Sigmoid colon (tissue), 7 donors: ENCODE measurements at places on chromosomes 11 and 22. TPM values are rescaled to one million over a fixed set of nuclear protein-coding genes. Genes with fewer than 3 reads are reported as not detected.
A peak's percentile ranks its signal among the peaks of the same experiment; 100 is the strongest.

Gene SESN3
- total RNA-seq: 8.7 TPM

Gene NPAS4
- total RNA-seq: 0.95 TPM

Gene SCGB2A2
- total RNA-seq: not detected

Gene CYP2R1
- 12.3 TPM for total RNA-seq

Gene SCARF2
- 10.5 TPM for total RNA-seq

Gene APOA4
- not detected for total RNA-seq

Gene MIAT
- 1.2 TPM for total RNA-seq

Gene TRPC6
- total RNA-seq: 3.6 TPM

Gene KCNK4
- total RNA-seq: not detected

Gene APOA1
- total RNA-seq: 0.55 TPM

Gene GSTT2B
- total RNA-seq: 3.0 TPM

Gene SEC14L2
- total RNA-seq: 10.5 TPM

Gene OR5AL1
- total RNA-seq: not detected

DNA sequence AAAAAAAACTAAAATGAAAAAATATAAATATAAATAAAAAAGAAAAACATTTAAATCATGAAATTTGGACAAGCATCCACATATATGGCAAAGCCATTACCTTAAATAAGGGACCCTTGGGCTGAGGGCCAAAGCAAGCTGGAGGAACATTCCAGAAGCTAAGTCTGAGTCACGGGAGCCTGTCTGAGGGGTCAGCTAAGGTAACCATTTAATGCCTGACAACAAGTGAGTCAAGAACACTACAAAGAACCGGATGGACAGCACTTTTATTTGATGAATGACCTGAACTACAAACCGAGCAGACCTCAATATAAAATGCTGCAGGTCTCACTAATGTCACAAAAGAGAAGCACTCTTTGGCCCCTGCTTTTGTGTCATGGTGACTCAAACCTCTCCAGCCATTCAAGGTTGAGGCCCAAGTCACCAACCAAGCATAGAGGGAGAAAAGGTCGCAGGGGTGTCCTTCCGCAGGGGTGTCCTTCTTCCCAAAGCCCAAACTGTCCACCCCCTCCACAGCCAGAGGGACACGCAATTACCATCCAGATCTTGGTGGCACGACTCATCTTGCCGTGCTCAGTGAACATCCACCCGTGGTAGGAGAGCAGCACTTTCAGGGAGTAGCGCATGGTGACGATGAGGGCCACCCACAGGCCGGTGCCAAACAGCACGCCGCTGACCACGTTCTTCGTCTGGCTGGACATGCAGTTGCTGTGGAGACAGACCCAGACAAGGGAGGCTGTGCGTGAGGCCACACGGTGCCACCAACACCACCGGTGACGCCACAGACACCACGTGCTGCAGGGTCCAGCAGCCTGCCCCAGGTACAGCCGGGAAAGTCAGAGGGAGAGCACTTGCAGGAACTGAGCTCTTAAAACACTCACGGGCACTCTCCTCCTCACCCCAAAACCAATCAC lies 34.5 kb downstream of the CPT1A start:
- DNase-seq: no peak

GRCh38 chr11:85752890-85753581 lies 57.9 kb downstream of the SYTL2 start:
- DNase-seq: no peak

GRCh38 chr11:131370090-131370751 lies at the start of gene NTM:
NTM (plus strand) TSS chr11:131370615.
- peak; percentile 77 for DNase-seq

DNA sequence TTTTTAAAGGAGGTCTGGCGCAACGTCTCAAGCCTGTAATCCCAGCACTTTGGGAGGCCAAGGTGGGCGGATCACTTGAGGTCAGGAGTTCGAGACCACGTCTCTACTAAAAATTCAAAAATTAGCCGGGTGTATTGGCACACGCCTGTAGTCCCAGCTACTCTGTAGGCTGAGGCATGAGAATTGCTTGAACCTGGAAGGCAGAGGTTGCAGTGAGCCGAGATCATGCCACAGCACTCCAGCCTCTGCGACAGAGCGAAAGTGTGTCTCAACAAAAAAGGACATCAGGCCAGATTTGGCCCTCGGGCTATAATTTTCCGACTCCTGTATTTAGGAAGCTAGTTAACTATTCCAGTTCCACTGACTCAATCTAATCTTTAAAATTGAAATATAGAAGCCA lies 78.7 kb upstream of the SLC25A18 start:
- no peak for DNase-seq

- DNase-seq: peak; percentile 56
These were observed 3.1 kb downstream of the GRIK4 start for GRCh38 chr11:120514541-120515121.

DNA sequence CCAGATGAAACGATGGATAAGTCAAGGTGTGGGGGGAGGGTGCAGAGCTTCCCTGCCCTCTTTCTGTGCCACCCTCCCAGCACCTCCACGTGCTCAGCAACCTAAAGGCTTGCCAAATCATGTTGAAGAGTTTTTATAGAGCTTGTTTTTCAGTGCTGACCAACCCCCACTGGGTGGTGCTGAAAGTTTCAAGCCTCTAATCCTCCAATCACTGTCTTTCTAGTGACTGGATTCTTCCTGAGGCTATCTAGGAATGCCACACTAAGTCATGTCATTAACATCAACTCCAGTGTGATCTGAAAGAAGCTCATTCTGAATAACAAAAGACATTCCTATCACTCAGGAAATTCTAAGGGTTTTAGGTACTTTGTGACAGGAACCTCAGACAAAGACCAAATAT lies 382.6 kb downstream of the DYNC2H1 start:
- no peak for DNase-seq

GRCh38 chr11:123581651-123582399 lies 72.6 kb downstream of the SCN3B start:
- no peak for DNase-seq

- DNase-seq: no peak
These were observed 45.5 kb upstream of the OLFML1 start for GRCh38 chr11:7439746-7440320.

DNA sequence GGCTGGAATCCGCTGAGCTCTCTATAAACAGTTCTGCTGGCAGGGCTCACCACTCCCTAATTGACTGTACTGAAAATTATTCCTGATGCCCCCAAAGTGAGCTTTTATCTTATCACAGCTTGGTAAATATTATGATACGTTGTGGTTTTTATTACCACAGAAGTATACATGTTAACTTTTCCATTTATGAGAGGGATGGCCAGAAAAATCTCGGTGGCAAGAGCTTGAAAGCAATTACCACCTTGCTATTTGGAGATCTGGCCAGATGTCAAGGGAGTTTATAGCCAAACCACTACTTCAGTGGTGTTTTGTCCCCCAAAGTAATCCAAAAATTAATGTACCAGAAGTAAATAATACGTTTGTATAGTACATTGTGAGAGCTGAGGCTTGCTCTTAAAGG lies 75.4 kb upstream of the RCN1 start:
- no peak for DNase-seq

- no peak for DNase-seq
These were observed 69.7 kb upstream of the GALNT18 start for GRCh38 chr11:11691296-11692151.

DNA sequence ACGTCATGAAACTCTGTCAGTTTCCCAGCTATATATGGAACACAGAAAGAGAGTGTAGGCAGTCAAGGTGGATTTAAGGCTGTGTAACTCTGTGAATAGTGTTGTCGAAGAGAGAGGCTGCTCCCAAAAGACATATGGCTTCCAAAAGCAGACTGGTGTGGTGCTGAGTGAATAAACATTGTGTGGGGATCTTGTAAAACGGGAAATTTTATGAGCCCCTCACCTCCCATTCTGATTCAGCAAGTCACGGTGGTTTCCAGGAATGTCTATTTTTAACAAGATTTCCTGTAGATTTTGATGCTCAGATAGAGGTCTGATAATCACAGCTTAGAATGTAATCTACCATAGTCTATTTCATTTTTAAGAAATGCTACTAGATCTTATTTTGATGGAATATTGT lies 67.9 kb downstream of the SESN3 start:
- no peak for DNase-seq

GRCh38 chr11:66676282-66676919 lies 1.3 kb downstream of the RBM4B start:
- DNase-seq: no peak

DNA sequence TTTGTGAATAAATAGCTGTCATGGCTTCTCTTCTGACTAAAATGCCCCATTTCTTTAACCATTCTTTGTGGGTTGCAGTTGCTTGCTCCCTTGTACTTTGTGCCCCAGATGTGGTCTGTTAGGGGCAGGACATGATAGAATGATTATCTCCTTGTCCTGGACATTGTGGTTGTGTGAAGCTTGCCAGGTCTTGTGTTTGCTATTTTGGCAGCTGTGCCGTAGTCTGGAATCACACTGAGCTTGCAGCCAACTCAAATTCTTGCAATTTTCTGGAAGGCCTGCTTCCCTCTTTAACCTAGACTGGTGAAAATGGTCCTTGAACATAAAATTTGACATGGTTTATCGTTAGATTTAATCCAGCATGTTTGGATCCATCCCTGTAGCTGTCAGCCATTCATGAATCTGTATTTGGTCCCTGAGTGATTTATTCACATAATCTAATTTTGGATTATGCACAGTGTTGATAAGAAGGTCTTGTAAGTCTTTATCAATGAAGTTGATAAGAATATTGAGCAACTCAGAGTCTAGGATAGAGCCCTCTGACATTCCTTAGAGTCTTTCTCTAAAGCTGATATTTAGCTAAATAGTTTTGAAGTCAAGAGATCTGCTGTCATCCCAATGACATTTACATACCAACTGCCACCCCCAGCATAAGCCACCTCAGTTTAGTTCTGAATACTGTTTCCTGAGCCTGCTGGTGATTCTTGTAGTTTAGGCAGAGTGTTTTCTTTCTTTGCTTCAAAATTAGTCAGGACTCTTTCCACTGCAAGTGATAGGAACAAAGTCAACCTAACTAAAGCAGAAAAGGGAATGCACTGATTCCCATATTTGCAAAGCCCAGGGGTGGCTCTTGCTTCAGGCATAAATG lies 9.8 kb downstream of the SPON1 start:
- DNase-seq: no peak

- no peak for DNase-seq
These were observed 83.6 kb upstream of the NCAM1 start for GRCh38 chr11:112877581-112877980.

DNA sequence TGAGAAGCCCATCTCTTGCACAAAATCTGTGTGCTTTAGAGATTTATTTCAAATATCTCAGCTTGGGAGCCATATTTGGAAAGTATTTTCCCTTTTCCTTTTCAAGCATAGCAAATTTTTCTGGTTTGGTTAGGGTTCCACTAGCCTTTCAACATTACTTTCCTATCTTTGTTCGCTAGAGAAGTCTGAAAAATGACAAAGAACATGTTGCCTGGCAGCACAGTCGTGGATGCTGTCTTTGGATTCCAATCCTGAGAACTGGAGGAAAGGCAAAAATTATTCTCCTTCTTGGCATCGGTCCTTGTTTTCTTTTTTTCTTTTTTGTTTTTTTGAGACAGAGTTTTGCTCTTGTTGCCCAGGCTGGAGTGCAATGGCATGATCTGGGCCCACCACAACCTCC lies 6.9 kb upstream of the MTCH2 start:
- DNase-seq: no peak

DNA sequence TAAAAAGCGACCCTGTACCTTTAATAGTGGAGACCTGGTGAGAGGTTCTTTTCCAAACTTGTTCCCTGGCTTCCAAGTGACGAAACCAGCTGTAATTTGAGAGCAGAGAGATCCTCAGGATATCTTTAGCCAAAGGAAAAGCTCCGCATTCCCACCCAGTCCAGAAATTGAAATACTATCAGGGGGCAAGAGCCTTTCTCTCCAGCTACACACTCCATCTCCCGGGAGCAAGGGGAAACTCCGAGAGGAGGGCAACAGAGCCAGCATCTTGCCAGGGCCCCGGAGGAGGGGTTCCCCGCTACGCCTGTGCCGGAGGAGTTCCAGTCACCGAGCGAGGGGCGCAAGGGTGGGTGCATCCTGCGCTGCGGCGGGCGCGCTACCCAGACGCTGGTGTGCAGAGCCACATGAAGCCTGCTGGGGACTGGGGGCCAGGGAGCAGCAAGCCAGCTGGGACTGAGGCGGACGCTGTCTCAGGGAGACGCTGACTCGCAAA lies at the start of gene FIBIN:
Gene FIBIN, plus strand, starts transcription at position 148 of the 493 bp plus-strand sequence. CDS start 415 bp downstream, outside the sequence.
- peak; percentile 73 for DNase-seq

DNA sequence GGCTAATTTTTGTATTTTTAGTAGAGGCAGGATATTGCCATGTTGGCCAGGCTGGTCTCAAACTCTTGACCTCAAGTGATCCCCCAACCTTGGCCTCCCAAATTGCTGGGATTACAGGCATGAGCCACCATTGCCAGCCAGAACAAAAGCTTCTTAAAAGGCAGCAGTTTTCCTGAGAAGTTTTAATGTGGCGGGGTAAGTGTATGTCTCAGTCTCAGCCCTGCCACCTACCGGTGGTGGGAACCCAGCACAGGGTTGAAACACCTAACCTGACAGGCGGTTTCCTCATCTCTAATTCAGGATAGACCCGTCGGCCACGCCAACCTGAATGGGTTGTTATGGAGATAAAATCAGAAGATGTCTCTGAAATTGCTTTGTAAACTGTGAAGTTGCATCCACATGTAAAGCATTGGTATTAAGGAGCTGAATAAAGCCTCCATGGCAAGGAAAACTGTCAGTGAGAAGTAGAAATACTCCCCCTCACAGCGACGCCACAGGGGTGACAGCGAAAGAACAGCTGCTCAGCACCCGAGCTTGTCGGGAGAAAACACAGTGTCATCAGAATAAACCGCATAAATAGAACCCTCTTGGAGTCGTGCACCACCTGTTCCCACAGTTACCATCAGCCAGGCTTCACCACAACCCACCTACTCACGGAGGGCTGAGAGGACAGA lies 165.9 kb upstream of the NCAM1 start:
- no peak for DNase-seq

DNA sequence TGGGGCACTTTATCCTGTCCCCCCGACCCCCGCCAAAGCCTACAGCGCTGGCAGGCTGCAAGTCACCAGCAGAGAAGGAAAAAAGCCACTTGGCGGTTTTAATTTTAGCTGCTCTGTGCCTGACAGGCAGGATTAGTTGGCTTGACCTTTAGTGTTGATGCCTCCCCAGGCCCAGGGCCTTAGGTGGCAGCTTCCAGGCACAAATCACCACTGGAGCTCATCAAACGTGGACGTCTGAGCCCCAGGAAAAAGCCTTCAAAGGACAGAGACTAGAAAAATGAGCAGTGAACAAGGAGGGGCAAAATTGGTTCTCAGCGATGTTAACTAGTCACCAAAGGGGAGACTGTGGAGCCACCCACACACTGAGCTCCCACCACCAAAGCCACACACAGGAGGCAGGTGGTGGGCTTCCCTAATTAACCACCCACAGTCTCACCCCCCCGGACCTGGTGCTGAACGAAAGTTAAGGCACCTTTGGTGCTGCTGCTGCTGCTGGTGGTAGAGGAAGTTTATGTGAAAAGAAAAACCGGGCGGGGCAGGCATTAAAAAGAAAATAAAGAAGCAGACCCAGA lies 4.4 kb upstream of the PYGM start:
- DNase-seq: no peak

- no peak for DNase-seq
These were observed 4.3 kb upstream of the HYOU1 start for GRCh38 chr11:119061256-119061655.
